Stimulated activated CD4-positive, alpha-beta T cell treated with anti-CD3 and anti-CD28 coated beads, Interleukin-4, amount 100 ng/mL, for 24 hours (primary cell): ENCODE measurements at places on chromosomes 7 and 10.

DNA sequence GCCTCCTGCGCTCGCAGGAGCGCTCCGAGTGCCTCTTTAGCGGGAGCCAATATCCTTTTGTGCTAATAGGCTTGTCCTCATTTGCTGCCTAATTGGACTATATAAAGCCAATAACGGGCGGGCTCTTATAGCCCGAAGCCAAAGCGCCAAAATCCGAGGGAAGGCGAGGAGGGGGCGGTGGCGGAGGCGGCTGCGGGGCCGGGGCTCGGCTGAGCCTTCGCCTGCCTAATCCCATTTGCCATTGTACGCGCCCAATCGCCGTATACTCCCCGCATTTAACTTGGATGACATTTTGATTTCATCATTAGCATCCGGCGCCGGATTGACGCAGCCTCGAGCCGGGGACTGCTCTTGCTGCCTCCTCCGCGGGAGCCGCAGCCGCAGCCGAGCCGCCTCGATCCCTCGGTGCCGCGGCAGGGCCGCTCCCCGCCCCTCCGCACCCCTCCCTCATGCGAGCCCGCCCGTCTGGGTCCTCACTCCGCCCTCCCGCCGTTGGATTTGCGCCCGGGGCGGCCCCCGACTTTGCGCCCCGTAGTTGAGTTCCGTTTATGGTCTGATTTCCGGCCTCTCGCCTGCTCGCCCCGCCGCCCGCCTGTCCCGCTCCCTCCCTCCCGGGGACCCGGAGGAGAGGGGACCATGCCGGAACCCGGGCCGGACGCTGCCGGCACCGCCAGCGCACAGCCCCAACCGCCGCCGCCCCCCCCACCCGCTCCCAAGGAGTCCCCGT lies at the start of gene HMX3:
HMX3 (plus strand) TSS at position 556 of the 727 bp plus-strand sequence; CDS start at position 637, 81 bp downstream.
- DNase-seq: peak; percentile 40

DNA sequence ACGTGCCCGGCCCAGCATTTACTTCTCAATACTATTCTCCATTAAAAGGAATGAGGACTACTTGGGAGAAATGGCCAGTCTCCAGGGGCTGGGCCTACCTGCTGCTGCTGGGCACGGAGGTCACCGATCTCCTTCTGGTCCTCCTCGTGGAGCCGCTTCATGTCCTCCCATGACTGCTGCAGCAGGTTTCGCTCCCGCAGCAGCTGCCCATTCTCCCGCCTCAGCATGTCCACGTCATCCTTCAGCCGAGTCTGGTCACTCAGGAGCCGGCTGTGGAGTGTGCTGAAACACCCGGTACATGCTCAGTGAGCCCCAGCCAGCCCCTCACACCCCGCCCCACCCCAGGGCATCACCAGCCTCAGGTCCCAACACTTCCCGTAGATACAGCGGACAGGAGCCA lies 73.3 kb downstream of the DLG5 start:
- DNase-seq: no peak

GRCh38 chr7:32588657-32589056 lies 93.4 kb downstream of the AVL9 start:
- peak; percentile 6 for DNase-seq

DNA sequence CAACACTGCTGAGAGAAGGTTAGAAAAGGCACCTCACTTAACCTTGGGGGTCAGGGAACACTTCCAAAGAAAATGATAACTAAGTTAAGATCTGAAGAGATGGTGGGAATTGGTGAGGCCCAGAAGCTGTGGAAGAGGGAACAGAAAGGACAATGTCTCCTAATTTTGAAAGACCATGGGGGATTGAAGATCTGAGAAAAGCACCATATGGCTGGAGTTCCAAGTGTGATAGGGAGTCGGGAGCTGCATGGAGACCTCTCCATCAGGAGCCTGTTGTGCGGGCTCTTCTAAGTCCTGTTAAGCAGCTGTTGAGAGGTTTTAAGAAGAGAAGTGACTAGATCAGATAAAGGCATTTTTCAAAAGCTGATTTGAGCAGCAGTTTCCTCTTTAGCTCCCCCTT lies 254.3 kb downstream of the CDK14 start:
- DNase-seq: no peak

DNA sequence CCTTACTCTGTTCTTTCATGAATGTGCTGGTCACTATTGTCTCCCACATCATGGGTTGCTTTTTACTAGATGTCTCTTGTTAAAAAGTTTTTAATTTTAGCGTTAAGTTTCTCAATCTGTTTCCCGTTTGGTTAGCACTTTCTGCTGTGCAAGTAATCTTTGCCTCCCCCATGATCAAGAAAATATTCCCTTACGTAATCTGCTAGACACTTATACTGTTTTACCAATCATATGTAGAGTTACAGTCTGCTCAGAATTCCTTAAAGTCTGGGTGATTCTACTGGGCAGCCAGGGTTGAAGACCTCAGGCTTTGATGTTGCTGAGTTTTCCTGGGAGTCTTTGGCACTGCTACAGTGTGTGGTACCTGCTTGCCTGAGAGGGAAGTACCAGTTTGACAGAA lies 38.2 kb upstream of the RPA3 start:
- no peak for DNase-seq

- no peak for DNase-seq
Observed at GRCh38 chr7:73707045-73707631, 12.3 kb downstream of the STX1A start.

DNA sequence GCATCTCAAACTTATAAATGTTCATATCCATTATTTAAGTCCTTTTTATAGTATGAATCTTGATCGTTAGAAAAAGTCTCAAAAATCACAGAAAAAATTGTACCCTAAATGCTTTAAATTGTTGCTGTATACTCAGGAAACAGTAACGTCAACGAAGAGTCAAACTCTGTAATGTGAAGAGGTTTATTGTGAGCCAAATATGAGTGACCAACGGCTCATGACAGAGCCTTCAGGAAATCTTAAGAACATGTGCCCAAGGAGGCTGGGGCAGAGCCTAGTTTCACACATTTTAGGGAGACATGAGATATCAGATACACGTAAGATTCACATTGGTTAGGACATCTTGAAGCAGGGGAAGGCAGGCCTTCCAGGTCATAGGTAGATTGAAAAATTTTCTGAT lies 86.1 kb downstream of the PIP4K2A start:
- DNase-seq: no peak

DNA sequence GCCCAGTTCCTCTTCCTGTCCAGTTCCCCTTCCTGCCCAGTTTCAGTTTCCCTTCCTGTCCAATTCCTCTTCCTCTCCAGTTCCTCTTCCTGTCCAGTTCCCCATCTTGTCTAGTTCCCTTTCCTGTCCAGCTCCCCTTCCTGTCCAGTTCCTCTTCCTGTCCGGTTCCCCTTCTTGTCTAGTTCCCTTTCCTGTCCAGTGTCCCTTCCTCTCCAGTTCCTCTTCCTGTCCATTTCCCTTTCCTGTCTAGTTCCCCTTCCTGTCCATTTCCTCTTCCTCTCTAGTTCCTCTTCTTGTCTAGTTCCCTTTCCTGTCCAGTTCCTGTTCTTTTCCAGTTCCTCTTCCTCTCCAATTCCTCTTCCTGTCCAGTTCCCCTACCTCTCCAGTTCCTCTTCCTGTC lies 68.1 kb upstream of the ADCY1 start:
- DNase-seq: no peak

DNA sequence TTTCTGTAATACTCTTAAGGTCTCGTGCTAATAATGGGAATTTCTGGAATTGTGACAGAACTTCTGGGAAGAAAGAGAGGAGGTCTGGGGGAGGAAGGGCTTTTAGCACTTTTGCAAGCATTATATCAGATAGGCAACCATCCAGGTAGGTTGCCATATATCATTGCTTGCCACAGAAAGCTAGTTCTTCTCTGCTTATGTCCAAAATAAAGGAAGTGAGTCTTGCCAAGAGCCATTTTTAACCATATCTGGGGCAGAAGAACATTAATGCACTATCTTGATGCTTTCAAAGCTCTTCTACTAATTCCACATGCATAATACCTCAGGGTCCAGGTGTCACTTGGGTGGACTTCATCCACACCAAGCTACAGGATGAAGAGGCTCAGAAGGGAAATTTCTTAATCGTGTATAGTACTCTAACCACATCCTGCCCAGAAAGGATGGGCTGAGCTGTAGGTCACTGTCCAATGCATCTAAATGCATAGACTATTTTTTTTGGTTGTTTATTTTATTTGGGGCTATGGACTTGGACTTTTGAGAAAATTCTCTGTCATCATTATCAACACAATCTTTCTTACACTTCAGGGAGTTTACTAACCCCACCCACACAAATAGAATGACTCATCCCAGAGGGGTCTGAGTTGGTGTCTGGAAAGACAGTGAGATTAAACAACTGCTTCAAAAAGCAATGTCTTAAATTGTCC lies 68.9 kb upstream of the ADO start:
- peak; percentile 59 for DNase-seq

GRCh38 chr7:84510505-84510904 lies 315.9 kb upstream of the SEMA3A start:
- no peak for DNase-seq

GRCh38 chr7:137462847-137463246 lies 119.3 kb upstream of the PTN start:
- DNase-seq: no peak

GRCh38 chr10:122149561-122150505 lies 121.3 kb upstream of the BTBD16 start:
- no peak for DNase-seq

- no peak for DNase-seq
Observed at GRCh38 chr10:33858326-33858725, 523.9 kb upstream of the NRP1 start.

GRCh38 chr10:93032105-93032808 lies 28.3 kb upstream of the CYP26C1 start:
- no peak for DNase-seq

DNA sequence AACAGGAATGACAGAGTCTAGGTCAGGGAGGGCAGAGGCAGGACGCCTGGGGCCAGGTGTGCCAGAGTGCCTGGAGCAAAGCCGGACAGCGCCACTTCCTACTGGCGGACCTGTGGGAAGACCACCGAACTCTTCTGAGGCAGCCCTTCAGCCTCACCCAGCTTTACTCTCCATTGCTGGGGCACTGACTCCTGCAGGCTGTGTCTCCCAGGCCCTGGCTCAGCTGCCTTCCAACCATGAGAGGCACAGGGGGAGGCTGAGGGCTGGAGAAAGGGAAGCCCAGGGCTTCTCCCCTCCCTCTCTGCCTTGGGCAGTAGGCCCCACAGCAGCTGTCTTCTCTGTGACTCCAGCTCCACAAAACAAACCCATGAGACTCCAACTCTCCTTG lies 139.6 kb upstream of the UNC5B start:
- DNase-seq: no peak

DNA sequence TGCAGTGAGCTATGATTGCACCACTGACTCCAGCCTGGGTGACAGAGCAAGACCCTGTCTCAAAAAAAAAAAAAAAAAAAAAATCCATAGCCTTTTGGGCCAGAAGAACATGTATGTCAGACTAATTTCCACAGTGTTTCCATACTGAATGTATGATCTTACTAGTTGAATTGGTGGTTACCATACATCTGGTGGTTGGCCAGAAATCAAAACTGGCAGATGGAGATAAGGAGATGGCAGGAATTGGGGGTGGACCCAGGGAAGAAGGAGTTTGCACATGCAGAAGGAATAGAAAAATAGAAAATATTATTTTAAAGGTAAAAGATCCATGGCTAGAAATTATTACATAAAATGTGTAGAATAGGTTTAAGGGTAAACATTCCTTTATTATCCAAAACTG lies 3.7 kb upstream of the ATOH7 start:
- no peak for DNase-seq

- no peak for DNase-seq
Observed at GRCh38 chr7:101671371-101672356, 42.6 kb upstream of the MYL10 start.

DNA sequence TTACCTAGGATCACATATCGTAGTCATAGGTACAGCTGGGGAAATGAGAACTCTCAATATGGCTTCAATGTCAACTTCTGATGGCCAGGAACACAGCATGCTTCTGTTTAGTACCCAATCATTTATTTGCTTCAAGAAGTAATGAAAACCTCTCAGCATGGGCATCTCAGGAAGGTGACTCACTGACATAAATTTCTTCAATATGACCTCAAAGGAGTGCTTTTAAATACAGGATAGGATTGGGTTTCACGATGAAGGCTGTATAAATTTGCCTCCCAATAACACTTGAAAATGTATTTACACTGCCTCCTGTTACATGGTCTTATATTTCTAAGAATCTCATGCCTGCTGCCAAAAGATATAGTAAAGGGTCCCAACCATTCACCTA lies 15.1 kb downstream of the ITGA8 start:
- no peak for DNase-seq

GRCh38 chr10:31871266-31872065 lies 57.2 kb downstream of the ARHGAP12 start:
- no peak for DNase-seq

- no peak for DNase-seq
Observed at GRCh38 chr7:125357676-125358455, 428.2 kb upstream of the POT1 start.

GRCh38 chr7:114885836-114886235 lies 36.1 kb upstream of the MDFIC start:
- no peak for DNase-seq

DNA sequence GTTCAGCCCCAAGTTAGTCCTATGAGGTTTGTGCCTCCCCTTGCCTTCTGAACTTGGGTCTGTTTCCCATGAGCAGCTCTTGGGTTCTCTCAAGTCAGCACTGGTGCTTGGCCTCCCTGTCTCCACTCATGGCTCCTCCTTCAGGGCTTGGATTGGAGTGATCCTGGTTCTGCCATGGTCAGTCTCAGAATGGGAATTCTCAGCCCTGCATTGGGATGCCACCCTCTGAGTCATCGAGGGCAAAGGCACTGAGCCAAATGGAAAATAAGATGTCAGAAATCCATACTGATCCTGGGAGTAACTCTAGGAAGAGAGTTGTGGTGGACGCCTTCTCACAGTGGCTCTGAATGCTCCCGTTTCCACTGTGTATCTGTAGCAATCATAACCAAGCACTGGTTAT lies 233.4 kb upstream of the HABP2 start:
- no peak for DNase-seq

DNA sequence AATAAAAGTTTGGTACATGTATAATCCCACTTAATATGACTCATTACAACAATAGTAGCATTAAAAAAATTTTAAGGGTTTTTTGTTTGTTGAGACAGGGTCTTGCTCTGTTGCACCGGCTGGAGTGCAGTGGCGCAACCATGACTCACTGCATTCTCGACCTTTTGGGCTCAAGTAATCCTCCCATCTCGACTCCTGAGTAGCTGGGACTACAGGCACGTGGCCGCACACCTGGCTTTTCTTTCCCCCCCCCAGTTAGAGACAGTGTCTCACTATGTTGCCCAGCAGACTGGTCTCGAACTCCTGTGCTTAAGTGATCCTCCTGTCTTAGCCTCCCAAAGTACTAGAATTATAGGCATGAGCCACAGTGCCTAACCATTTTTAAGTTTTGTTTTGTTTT lies 40.7 kb downstream of the KMT2C start:
- no peak for DNase-seq

DNA sequence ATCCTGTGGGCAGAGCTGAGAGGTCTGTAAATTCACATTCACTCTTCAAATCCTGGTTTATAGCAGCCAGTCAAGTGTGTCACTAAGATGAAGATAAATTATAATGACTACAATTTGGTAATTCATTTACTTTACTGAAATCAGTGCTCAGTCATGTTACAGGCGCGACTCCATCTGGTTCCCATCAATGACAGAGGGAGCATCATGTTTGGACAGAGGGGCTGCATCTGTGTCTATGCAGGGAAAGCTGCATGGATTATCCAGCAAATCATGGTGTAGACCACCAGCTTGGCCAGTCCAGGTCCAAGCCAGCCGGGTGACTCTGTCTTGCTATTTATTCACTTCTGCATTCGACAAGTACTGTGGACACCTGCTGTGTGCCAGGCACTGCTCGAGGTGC lies 214.1 kb upstream of the ZNF32 start:
- DNase-seq: no peak
